ENCODE measurements at places on chromosomes 7 and 10.
A peak's percentile ranks its signal among the peaks of the same experiment; 100 is the strongest.

DNA sequence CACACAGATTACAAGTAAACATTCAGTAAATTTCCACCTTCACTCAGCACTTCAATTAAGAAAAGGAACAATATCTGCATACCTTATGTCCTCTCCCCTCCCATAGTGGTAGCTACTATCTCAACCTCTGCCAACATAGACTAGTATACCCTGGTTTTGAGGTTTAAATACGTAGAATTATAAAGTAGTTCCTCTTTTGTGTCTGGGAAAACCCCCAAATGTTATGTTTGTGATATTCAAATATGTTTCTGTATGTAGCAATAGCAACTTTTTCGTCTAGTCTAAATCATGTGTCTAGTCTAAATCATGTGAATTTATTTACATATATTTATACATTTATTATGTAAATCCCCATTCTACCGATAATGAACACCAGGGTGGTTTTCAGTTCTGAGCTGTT lies 13.2 kb upstream of the CAMK2B start:
- no peak for DNase-seq

GRCh38 chr7:136728945-136729344 lies 139.5 kb upstream of the CHRM2 start:
- no peak for DNase-seq

GRCh38 chr10:60041489-60042133 lies 135.3 kb upstream of the CCDC6 start:
- DNase-seq: no peak

DNA sequence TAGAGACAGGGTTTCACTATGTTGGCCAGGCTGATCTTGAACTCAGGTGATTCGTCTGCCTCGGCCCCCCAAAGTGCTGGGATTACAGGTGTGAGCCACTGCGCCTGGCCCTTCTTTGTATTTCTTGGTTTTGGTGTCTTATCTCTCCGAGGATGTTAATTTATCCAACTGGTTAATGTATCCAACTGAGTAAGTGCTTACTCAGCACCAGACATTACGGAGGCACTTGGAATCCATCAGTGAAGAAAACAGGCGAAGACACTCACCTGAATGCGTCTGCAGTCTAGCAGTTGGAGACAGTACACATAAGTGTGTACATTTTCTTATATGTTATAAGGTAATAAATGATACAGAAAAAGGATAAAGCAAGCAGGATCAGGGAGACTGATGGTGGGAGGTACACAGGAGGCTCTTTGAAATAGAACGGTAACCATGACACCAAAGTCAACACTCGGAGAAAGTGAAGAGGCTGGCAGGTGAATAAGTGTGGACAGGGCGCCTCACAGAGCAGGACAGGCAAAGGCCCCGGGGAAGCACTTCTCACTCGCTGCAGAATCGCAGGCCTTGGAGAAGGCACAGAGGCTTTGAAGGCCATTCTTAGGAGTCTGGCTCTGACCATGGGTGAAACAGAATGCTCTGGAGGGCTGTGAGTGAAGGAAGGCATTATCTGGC lies 73.1 kb downstream of the LANCL2 start:
- peak; percentile 63 for DNase-seq

GRCh38 chr7:98472521-98472954 lies 71.6 kb upstream of the BAIAP2L1 start:
- DNase-seq: no peak

DNA sequence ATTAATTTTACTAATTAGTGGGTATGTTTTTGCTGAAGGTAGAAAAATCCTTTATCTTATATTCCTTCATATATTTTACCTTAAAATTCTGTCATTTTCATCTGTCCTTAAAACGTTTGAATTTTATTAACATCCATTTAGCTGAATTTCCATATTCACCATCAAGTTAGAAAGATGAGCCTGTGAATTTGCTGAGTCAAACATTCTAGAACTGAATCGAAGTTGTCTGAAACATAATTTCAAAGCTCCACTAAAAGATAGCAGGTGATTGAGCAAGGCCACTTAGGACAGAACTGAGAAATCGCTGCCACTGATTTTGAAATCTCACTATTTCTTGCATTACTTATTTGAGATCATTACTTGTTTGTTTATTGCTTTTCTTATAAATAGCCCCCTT lies 17.5 kb downstream of the HGF start:
- no peak for DNase-seq

GRCh38 chr7:128919881-128920799 lies 9.6 kb upstream of the KCP start:
- no peak for DNase-seq

GRCh38 chr7:425794-426188 lies 93.9 kb downstream of the PDGFA start:
- DNase-seq: no peak

GRCh38 chr10:68112837-68113236 lies 3.5 kb downstream of the MYPN start:
- no peak for DNase-seq

- DNase-seq: no peak
These were observed 20.9 kb upstream of the GOLGA7B start for GRCh38 chr10:97828721-97829120.

GRCh38 chr7:129144834-129145668 lies 544 bp downstream of the TSPAN33 start:
- DNase-seq: no peak

DNA sequence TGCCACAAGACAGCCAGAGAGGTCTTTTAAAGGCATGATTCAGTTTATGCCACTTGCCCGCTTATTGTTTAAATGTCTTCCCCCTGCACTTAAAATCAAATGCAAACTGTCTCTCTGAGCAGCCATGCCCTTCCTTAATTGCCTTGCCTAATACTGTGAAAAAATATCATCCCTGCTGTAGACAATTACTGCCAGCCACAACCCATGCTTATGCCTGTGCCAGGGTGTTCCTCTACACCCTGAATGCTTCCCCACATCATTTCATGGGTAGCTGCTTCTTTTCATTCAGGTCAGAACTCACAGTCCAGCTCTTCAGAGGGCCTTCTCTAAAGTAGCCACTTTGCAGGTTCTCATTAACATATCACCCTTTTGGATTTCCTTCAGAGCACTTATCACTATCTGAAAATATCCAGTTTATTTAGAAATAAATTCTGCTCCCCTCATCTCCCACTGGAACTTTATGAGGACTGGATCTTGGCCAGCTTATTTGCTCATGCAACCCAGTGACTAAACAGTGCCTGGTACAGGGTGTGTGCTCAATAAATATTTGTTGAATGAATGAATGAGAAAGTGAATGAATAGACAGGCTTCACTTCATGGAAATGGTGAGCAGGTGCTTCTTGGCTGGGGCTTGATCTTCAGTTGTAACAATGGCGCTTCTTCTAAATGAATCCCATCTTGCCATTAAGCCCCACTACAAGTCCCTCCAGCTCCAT lies 162.4 kb upstream of the MDFIC start:
- no peak for DNase-seq

- DNase-seq: no peak
These were observed 35.1 kb downstream of the EGFR start for GRCh38 chr7:55053651-55054571.

- DNase-seq: no peak
These were observed 99.7 kb upstream of the NOBOX start for GRCh38 chr7:144503215-144503614.

DNA sequence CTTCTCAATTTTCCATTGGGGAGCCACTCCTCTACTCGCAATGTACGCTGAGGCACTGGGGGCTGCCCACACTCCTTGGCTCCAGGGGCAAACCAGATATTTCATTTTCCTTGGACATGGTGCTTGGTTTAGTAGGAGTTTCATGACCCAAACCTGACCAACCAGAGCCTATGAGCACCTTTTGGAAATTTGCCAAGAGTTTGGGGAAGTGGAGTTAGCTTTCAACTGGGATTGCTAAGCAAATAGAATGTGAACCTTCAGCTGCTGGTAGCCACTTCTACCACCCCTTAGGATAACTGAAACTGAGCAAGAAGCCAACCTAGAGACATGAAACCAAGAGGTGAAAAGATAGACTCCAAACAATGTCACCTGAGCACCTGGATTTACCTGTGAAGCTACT lies 74.9 kb upstream of the COL13A1 start:
- DNase-seq: peak; percentile 19

DNA sequence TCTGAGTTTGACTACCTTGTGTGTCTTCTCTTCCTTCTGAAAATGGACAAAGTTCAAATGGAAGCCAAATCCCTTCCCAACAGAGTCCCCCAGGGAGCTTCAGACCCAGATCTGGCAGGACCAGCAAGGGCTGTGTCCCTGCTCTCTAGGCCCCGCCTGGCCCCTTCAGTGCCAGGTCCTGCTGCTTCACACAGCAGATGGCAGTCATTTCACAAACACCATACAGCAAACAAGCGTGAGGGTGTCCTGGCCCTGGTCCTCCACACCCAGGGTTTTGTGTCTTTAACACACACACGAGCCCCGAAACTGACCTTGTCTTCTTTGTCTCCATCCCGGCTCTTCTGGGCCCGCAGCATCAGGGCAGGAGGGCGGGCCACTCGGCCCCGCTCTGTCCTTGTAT lies 145.0 kb downstream of the TCERG1L start:
- peak; percentile 33 for DNase-seq

DNA sequence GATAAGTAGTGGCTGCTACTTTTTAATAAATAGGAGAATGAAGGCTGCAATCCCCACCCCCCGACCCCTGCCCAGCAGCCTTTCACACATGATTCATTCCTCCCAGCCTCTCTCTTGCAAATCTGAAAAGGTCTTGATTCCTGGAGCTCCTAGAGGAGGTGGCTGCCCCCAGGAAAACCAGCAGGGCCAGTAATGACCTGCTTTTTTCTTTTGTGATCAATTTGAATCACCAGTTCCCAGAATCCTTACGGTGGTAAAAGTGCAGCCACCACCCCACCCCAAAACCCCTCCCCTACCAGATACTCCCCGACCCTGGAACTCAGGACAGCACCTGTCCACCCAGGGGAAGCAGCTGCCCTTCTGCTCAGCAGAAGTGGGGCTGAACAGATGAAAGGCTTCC lies 108.9 kb downstream of the C10orf105 start:
- no peak for DNase-seq

GRCh38 chr7:22156205-22156604 lies 200.7 kb downstream of the RAPGEF5 start:
- DNase-seq: no peak

DNA sequence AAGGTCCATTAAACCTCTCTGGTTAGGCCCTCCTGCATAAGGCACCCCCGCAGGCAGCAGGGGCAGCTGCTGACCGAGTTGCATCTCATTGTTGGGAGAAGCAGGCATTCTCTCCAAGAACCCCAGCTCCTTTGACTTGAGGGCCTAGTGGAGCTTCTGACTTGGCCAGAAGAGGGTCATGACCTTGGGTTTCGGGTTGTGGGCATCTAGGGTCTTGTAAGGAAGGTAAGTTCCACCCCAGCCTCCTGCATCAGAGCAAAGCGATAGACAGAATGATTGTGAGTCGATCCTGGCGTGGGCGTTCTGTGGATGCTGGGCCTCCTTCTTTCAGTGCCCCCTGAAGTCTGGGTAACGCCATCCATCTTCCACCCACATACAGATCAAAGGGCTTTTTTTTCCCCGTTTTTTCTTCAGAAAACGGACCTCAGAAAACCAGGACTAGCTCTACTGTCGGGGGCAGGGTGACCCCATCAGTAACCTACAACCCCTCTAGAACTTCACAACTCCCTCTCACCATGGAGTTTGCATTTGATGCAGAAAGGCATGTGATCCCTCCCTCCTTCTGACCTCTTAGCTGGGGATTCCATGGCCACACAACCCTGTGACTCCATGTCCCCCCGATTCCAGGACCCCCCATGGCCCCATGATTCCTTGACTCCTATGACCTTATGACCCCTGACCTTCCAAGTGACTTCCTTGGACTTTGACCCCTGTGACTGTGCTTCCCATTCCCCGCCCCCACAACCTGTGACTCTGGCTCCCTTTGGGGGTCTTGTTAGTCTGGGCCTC lies 3.0 kb downstream of the SEMA4G start:
- no peak for DNase-seq

DNA sequence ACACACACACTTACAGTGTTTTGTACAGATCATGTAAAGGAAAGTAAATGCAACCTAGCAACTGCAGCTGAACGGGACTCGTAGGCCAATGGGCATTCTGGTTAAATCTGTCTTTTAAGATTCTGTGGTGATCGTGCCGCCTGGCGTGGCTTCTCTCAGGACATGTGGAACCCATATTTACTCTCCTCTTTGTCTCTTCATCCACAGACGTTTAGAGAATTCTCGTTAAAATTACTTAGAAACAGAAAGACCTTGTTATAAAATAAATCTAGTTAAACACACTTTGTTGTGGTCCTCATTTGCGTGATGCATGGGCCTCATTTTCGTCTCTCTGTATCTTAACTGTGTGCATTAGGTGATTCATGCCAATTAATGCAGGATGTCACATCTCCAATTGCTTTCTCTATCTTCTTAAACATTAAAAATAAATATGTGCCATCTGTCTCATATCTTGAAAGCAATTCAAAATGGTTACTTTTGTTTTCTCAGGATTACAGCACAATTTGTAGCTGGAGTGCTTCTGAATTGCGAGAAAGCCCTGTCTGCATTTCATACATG lies 11.5 kb downstream of the KLF6 start:
- no peak for DNase-seq

DNA sequence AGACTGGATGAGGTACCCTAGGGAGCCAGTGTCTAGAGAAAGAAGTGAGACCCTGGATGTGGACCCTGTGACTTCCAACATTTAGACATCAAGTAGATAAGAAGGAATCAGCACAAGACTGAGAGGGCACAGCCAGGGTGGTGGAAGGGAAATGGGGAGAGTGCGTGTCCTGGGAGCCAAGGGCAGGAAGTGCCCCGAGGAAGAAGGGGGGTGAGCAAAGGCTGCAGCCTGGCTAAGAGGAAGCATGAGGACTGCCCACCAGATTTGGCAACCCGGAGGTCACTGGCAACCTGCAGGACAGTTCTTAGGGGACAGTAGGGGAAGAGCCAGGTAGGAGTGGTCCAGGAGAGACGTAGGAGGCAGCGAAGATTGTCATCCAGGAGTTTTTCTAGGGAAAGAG lies 14.8 kb downstream of the COL13A1 start:
- no peak for DNase-seq

GRCh38 chr10:24219963-24220362 lies 11.0 kb downstream of the KIAA1217 start:
- no peak for DNase-seq

DNA sequence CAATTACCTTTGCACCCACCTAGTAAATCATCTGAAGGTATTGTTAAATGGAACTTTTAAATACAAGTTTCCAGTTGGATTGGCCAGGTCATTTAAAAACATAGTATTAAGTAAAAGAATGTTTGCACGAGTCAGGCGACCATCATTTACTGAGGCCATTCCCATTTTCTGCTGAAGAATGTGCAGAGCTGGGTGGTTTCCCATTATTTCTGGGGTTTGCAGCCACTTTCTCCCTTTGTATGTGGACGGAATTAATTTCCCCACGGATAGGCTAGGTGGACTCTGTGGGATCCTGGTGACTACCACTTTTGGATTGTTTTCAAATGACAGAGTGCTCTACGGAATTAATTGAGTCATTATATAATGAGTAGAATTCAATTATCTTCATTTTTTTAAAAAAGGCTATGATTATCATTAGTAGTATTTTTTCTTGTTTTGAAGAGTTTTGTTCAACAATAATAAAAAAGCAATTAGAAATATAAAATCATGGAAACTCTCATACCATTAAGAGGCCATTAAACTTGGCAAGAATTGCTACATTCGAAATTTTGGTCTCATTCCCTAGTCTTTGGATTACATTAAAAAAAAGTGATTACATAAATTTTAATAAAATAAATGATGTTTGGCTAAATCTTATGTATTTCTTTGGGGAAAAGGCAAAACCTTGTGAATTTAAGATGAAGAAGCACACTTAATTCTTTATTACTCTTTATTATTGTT lies 120.4 kb upstream of the FZD8 start:
- no peak for DNase-seq

GRCh38 chr10:17435953-17436352 lies 18.4 kb downstream of the ST8SIA6 start:
- no peak for DNase-seq

GRCh38 chr10:68137171-68137570 lies 27.9 kb downstream of the MYPN start:
- DNase-seq: no peak

All from upper lobe of right lung (tissue), 1 donor.